Spinal cord (tissue), 10 donors: ENCODE measurements at places on chromosomes 6 and 20. TPM values are rescaled to one million over a fixed set of nuclear protein-coding genes. Genes with fewer than 3 reads are reported as not detected.

Gene RPS21
- 685 TPM for total RNA-seq

Gene MDFI
- total RNA-seq = 40.6 TPM

Gene ITPR3
- 10.9 TPM for total RNA-seq

Gene SLC22A16
- 1.3 TPM for total RNA-seq

Gene C6orf58
- 0.17 TPM for total RNA-seq

Gene SLC4A11
- total RNA-seq = 0.50 TPM

Gene PDYN
- 11.0 TPM for total RNA-seq

Gene DTD1
- total RNA-seq = 59.4 TPM

Gene NRSN1
- 3.2 TPM for total RNA-seq

Gene SMIM26
- total RNA-seq = 118 TPM

Gene PTCRA
- 0.50 TPM for total RNA-seq

Gene ATXN1
- 39.6 TPM for total RNA-seq

Gene CARMIL1
- total RNA-seq = 38.5 TPM

Gene ETV7
- 0.61 TPM for total RNA-seq

GRCh38 chr6:168950858-168951214, 302.8 kb downstream of the THBS2 start:
- no peaks in the 10 kb centered on the region for H3K27me3 ChIP-seq
- no peaks in the 10 kb centered on the region for H3K36me3 ChIP-seq

DNA sequence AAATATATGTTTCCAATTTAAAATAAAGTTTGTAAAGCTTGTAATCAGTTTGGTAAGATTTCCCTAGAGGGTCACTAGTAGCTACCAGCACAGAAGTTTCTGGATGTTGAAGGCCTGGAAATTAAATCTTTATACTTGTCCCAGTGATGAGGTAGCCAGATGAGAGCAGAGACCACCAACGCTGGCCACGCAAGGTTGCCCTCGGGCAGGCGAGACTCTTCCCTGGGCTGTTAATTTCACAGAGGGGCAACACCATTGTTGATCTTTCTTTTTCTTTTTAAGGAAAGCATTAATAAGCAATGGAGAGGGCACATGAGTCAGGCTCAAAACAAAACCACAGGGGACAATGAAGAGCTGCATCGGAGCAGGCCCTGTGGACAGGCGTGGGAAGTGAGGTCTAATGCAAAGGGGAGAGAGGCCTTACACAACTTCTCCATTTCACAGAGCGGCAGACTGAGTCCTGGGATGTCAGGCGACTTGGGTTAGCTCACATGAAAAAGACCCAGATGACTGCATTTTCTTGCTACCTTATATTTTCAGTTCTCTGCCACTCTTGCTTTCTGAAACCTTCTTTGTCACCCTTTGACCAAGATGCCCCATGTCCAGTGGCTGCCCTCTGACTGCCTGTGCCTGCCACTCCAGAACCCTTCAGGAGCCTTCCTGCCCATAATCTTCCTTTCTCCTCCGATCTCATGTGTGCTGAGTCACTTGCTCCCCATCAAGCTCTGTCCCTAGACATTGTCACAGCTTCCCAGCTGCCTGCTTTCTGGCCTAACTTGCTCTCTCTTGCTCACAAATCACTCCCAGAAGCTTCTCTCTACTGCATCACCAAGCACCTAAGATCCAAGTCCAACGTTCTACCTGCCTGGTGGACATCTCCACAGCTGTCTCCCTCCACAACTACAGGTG, 107.7 kb upstream of the CDYL start:
- no peak overlapping the region for H3K4me3 ChIP-seq
- H3K27ac ChIP-seq = no peak overlapping the region
- H3K36me3 ChIP-seq = no peaks in the 10 kb centered on the region
- H3K4me1 ChIP-seq = peaks cover 12% of the 10 kb centered on the region

DNA sequence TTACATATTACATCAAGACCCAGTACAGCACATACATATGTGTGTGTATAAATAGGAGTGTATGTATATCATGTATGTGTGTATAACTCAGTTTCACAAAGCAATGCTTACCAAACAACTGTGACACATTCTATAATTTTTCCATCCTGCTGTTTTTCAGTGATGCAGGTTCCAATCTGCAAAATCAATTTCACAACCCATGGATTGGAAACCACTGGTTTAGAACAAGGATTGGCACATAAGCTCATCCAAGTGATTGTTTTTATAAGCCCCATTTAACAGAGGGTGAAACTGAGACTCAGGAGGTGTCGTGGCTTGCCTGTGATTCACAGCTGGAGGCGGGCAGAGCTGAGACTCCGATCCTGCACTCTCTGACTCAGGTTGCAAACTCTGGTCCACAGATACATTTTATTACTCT, 158.2 kb downstream of the ZMYND8 start:
- peaks cover 3% of the 10 kb centered on the region for H3K4me1 ChIP-seq
- no peak for DNase-seq
- no peaks in the 10 kb centered on the region for H3K27me3 ChIP-seq
- H3K4me3 ChIP-seq = no peak overlapping the region
- H3K27ac ChIP-seq = no peak overlapping the region

- DNase-seq = no peak
- peak overlapping the region; percentile 84 for H3K27ac ChIP-seq
- H3K4me1 ChIP-seq = peaks cover 10% of the 10 kb centered on the region
- no peaks in the 10 kb centered on the region for H3K27me3 ChIP-seq
- no peaks in the 10 kb centered on the region for H3K36me3 ChIP-seq
These were observed 11.0 kb upstream of the ELOVL5 start for GRCh38 chr6:53359843-53360092.

DNA sequence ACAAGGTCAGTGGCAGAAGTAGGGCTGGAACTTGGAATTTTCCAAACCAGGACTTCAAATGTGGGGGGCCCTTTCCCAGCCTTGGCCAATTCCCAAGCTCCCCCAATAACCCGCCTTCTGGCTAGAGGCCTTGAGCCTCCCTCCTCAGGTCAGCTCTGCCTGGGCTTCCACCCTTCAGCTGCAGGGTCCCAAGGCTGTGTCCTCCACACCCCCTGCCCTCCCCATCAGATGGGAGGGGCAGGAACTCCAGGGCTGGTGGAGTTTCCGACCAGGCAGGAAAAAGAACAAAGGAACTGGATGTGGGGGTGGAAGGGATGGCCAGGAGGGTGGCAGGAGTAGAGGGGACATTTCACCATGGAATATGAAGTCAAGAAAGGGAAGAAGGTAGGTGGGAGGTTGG, at the start of gene CCM2L:
TSS of gene CCM2L (plus strand) at position 338 of the 400 bp plus-strand sequence. CDS start at position 355, 17 bp downstream.
- no peak for DNase-seq
- no peaks in the 10 kb centered on the region for H3K27me3 ChIP-seq
- peaks cover 10% of the 10 kb centered on the region for H3K4me1 ChIP-seq
- no peak within 1 kb of the TSS for H3K27ac ChIP-seq
- H3K4me3 ChIP-seq = no peak within 1 kb of the TSS

DNA sequence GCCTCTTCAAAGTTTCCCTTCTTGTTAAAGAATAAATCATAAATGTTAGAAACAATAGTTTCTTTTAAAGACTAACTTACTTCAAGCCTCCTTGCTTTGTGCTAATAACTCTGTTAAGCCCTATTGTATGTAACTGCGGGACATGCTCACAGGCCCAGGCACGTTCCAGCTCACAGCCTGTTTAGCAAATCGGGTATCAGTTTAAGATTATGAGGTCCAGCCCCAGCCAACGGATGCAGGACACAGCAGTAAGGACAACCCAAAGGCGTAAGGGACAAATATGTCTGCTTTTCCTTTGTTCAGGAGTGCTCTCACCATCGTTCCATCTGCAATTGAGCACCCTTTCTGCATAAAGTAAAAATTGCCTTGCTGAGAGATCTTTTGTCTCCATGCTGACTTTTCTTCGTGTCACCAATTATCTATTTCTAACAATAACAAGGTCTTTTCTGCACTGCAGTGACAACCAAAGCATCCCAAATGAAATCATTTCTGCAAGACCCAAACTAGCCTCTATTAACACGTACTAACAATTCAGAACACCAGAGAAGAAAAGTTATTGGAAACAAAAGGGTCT, 1.4 kb downstream of the C6orf52 start:
- peak overlapping the region; percentile 73 for H3K4me3 ChIP-seq
- no peaks in the 10 kb centered on the region for H3K27me3 ChIP-seq
- peaks cover 11% of the 10 kb centered on the region for H3K4me1 ChIP-seq
- H3K36me3 ChIP-seq = peaks cover 6% of the 10 kb centered on the region

GRCh38 chr20:35434085-35435005, 3.7 kb downstream of the GDF5 start:
- no peak overlapping the region for H3K4me3 ChIP-seq
- no peak overlapping the region for H3K27ac ChIP-seq
- H3K4me1 ChIP-seq = peaks cover 21% of the 10 kb centered on the region
- no peaks in the 10 kb centered on the region for H3K27me3 ChIP-seq
- no peaks in the 10 kb centered on the region for H3K36me3 ChIP-seq

- H3K4me1 ChIP-seq = no peaks in the 10 kb centered on the region
- no peak for DNase-seq
- H3K36me3 ChIP-seq = no peaks in the 10 kb centered on the region
- no peaks in the 10 kb centered on the region for H3K27me3 ChIP-seq
These were observed 1068.7 kb upstream of the FLRT3 start for GRCh38 chr20:15406072-15406471.

GRCh38 chr20:44597516-44597915, 15.1 kb downstream of the PKIG start:
- H3K27ac ChIP-seq = no peak overlapping the region
- no peak overlapping the region for H3K4me3 ChIP-seq
- H3K27me3 ChIP-seq = no peaks in the 10 kb centered on the region
- DNase-seq = no peak

- no peaks in the 10 kb centered on the region for H3K36me3 ChIP-seq
- H3K27ac ChIP-seq = no peak overlapping the region
- no peak for DNase-seq
- H3K4me3 ChIP-seq = no peak overlapping the region
- H3K27me3 ChIP-seq = no peaks in the 10 kb centered on the region
These were observed 123.4 kb upstream of the TFAP2D start for GRCh38 chr6:50589751-50590470.

GRCh38 chr6:84263557-84263956, 36.1 kb upstream of the CEP162 start:
- H3K27ac ChIP-seq = no peak overlapping the region
- no peaks in the 10 kb centered on the region for H3K27me3 ChIP-seq
- H3K4me1 ChIP-seq = no peaks in the 10 kb centered on the region
- H3K36me3 ChIP-seq = no peaks in the 10 kb centered on the region

- DNase-seq = no peak
- no peaks in the 10 kb centered on the region for H3K27me3 ChIP-seq
- H3K4me3 ChIP-seq = no peak overlapping the region
- H3K27ac ChIP-seq = no peak overlapping the region
- H3K36me3 ChIP-seq = no peaks in the 10 kb centered on the region
These were observed 443.7 kb downstream of the UTRN start for GRCh38 chr6:144728804-144729203.

DNA sequence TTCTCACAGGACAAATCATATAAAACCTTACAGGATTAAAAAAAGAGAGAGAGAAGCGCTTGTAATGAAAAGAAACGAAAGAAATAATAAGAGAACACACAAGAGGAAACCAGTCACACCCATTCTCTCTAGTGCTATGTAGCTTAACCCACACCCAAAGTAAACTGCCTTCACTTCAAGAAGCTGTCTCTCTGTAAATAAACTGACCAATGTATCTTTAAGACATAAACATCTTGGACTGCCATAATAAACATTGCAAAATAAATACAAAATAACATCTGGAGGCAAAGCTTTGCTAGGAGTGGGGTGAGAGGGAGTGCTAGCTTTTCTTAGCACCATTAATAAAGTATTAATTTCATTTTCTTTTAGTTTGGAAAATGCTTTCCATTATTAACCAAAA, 61.6 kb upstream of the RNF146 start:
- DNase-seq = no peak
- no peaks in the 10 kb centered on the region for H3K27me3 ChIP-seq
- no peak overlapping the region for H3K4me3 ChIP-seq
- H3K36me3 ChIP-seq = no peaks in the 10 kb centered on the region

GRCh38 chr6:100731411-100731810, 149.7 kb downstream of the ASCC3 start:
- H3K27me3 ChIP-seq = no peaks in the 10 kb centered on the region
- no peak overlapping the region for H3K27ac ChIP-seq
- DNase-seq = no peak
- H3K4me3 ChIP-seq = no peak overlapping the region
- H3K4me1 ChIP-seq = no peaks in the 10 kb centered on the region
- H3K36me3 ChIP-seq = no peaks in the 10 kb centered on the region

GRCh38 chr6:29747688-29748250, 24.5 kb downstream of the HLA-F start:
- peaks cover 52% of the 10 kb centered on the region for H3K27me3 ChIP-seq
- no peak for DNase-seq
- peak overlapping the region; percentile 49 for H3K4me3 ChIP-seq
- no peaks in the 10 kb centered on the region for H3K36me3 ChIP-seq

DNA sequence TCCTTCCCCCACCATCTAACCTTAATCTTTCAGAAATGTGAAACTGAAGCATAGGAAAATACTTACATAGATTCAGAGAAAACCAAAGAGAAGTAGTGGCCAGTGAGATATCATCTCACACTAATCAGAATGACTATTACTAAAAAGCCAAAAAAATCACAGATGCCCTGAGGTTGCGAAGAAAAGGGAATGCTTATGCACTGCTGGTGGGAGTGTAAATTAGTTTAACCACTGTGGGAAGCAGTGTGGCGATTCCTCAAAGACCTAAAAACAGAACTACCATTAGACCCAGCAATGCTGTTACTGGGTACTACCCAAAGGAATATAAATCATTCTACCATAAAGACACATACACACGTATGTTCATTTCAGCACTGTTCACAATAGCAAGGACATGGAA, 9.2 kb upstream of the PREX1 start:
- H3K4me1 ChIP-seq = no peaks in the 10 kb centered on the region
- no peak for DNase-seq
- no peaks in the 10 kb centered on the region for H3K36me3 ChIP-seq
- H3K4me3 ChIP-seq = no peak overlapping the region

- peaks cover 3% of the 10 kb centered on the region for H3K27me3 ChIP-seq
- peak overlapping the region; percentile 92 for H3K27ac ChIP-seq
- DNase-seq = peak; percentile 54
These were observed 2.6 kb downstream of the EPHA7 start for GRCh38 chr6:93416571-93417420.

- no peaks in the 10 kb centered on the region for H3K27me3 ChIP-seq
- no peak for DNase-seq
- no peak overlapping the region for H3K4me3 ChIP-seq
- no peak overlapping the region for H3K27ac ChIP-seq
- no peaks in the 10 kb centered on the region for H3K36me3 ChIP-seq
These were observed 95.5 kb downstream of the ALDH8A1 start for GRCh38 chr6:134854366-134854765.

GRCh38 chr6:162963861-162964260, 236.1 kb downstream of the PACRG start:
- H3K27ac ChIP-seq = no peak overlapping the region
- no peaks in the 10 kb centered on the region for H3K27me3 ChIP-seq

- H3K36me3 ChIP-seq = peaks cover 2% of the 10 kb centered on the region
- DNase-seq = no peak
- H3K4me3 ChIP-seq = no peak overlapping the region
- no peak overlapping the region for H3K27ac ChIP-seq
- peaks cover 1% of the 10 kb centered on the region for H3K4me1 ChIP-seq
These were observed 28.6 kb downstream of the CDS2 start for GRCh38 chr20:5155404-5155803.

GRCh38 chr6:78483553-78484197, 383.7 kb upstream of the IRAK1BP1 start:
- H3K36me3 ChIP-seq = no peaks in the 10 kb centered on the region
- DNase-seq = no peak
- no peak overlapping the region for H3K27ac ChIP-seq
- no peak overlapping the region for H3K4me3 ChIP-seq

GRCh38 chr20:63180569-63181185, 35.3 kb downstream of the YTHDF1 start:
- H3K4me3 ChIP-seq = no peak overlapping the region
- peaks cover 52% of the 10 kb centered on the region for H3K4me1 ChIP-seq
- H3K36me3 ChIP-seq = peaks cover 30% of the 10 kb centered on the region
- H3K27me3 ChIP-seq = peaks cover 28% of the 10 kb centered on the region
- no peak overlapping the region for H3K27ac ChIP-seq
